ENCODE measurements at places on chromosomes 3 and 15.

- DNase-seq, result no peak
Measured at GRCh38 chr15:67884514-67885174, 44.8 kb upstream of the RNU6-1 start.

DNA sequence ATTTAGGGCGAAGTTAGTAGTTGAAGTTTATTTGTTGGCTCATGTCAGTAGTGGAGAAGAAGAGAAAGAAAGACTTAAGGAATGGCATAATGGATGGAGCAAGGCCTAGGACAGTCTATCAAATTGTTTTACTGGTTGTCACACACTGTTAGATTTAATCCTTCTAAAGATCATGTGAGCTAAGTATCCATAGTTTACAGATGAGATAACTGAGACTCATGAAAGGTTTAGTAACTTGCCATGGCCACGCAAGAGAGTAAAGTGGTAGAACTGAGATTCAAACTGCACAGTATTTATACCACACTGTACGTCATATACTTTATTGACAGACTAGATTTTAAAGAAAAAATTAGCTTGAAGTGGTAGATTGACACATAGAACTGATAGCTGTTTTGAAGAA, 11.4 kb downstream of the SPRED1 start:
- DNase-seq, result no peak

DNA sequence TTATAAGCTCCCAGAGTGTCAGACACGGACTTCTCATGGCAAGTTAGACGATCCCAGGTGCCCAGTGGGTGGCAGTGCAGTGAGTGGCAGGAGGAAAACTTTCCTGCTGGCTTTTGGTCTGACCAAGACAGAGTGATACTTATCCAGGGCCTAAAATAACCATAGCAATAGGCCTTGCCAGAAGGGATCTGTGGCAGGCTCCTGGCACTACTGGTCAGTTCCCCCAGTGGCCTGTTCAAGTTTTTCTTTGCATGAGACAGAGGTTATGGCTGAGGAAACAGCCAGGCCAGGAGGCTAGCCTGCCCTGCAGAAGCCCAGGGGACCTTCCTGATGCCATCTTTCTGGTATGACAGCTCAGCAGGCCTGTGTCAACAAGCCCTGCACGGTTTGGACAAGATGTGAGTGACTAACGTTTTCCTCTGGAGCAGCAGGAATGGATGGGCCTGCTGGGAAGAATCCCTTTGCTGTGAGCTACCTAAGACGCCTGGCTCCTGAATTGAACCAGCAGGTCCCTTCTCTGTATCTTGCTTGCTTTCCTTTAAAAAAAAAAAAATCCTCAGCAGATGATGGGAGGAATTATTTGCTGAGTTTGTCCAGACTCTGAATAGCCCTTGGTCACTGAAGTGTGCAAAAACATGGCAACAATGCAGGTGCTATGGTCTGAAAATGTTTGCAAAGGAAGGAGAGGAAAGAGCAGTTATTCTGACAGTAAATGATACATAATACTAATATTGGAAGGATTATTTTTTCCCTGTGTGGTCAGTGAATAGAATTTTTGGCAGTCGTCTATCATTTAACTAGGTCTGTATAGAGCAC, 18.0 kb downstream of the SCG5 start:
- DNase-seq, result no peak

DNA sequence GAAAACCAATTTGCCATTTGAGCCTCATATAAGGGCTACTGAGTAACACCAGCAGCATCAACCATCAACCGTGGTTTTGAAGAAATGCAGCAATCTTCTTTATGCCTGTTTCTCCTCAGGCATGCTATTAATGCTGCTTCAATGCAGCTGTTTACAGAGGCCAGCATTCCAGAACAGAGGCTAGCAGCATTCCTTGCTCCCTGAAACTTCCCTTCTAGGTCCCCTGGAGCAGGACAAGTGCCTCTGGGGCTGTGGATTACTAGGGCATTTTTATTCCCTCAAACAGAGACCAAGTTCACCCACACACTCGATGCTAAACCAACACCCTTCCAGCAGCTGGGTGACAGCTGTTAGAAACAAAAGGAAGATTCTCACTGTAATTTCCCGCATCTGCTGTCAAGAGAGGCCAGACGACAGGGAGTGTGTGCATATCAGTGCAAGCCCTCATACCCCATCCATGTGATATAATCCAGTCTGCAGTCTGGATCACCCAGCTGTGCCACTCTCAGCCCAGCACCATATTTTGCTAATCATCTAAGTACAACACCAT, 57.5 kb downstream of the HOMER2 start:
- DNase-seq, result no peak

GRCh38 chr3:9153904-9154619, 95.4 kb downstream of the SRGAP3 start:
- DNase-seq, result no peak

DNA sequence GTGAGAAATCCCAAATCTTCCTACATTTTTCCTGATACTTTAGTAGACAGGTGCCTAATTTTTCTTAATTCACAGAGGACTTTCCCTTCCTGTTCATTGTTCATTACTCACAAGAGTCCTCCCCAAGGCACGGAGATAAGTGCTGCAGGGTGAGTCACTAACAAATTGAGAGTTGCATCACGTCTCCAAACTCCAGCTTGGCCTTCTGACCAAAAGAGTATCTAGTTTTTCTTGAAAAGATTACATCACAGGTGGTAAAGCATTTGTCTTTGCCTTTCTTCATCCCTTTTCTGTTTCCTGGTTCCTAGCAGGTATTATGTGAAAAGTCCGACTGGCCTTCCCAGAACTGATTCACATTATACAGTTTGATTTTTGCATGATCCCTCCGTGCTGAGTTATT, 24.9 kb upstream of the RASGRP1 start:
- DNase-seq, result no peak

DNA sequence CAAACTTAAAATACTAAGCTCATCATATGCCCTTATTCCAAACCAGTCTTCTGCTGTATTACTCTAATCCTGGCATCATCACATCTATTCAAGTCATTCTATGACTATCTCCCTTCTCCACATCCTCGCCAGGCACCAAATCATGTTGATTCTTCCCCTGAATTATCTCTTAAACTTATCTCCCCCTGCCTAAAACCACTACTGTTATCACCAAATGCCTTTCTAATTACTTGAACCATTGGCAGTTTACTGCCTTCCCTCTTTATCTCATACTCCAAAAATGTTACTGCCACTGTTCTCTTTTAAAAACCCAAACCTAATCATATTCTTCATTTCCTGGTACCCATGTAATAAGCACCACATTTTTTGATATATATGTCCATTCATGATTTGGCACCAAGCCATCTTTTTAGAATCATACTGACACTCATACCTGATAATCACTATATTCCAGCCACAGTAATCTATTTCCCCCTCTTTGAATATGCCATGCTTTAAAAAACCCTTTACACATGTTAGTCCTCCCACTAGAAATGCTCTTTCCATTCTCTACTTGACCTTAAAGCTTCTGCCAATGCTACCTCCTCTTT, 126.8 kb downstream of the PEAK1 start:
- DNase-seq, result no peak

- DNase-seq, result no peak
Measured at GRCh38 chr15:76312540-76313174, 1.4 kb upstream of the ETFA start.

GRCh38 chr3:97613139-97613538, 151.4 kb upstream of the ARL6 start:
- no peak for DNase-seq

GRCh38 chr3:149089395-149089794, 3.1 kb upstream of the HLTF start:
- DNase-seq, result no peak

DNA sequence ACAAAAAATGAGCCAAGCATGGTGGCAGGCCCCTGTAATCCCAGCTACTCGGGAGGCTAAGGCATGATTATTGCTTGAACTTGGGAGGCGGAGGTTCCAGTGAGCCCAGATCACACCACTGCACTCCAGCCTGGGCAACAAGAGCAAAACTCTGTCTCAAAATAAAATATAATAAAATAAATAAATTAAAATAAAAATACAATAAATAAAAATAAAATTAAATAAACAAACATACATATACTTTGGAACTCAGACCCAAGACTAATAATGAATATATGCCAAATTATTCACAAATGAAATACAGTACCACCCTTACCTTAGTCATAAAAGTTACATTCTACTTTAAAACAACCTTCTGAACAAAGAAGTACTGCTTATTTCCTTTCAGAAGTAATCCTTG, 81.8 kb downstream of the SCAPER start:
- DNase-seq, result no peak

DNA sequence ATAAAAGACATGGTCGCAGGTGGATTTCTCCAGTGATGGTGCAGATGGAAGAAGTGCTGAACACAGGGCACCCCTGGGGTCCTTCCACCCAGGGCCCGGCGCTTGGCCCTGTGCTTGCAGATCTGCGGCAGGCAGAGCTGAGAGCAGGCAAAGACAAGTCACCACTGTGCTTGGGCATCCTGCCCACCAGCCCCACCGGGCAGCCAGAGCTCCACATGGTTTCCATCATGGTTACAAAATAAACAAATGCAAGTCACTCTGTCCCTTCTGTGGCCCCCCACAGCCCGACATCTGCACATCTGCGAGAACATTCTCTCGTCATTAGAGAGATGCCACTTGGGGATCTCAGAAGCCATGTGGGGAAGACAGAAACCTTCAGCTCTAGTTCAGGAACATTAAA, 37.6 kb upstream of the SFMBT1 start:
- DNase-seq, result no peak

DNA sequence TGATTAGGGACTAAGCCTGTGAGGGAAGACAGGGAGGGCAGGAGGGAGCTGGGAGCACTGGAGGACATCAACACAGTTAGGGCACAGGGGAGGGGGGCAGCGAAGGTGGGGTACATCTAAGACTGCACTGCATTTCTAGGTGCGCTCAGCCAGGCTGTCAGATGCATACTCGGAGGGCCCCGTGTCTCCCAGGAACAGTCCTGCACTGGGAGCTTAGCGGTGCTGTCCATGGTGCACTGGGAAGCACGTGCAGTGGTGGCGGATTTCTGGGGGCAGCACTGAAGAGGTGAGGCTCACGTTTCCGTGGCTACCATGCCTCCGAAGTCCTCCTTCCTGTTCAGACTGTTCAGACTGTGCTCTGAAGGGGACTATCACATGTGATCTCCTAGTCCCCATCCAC, 54.4 kb downstream of the ROPN1B start:
- DNase-seq, result no peak

DNA sequence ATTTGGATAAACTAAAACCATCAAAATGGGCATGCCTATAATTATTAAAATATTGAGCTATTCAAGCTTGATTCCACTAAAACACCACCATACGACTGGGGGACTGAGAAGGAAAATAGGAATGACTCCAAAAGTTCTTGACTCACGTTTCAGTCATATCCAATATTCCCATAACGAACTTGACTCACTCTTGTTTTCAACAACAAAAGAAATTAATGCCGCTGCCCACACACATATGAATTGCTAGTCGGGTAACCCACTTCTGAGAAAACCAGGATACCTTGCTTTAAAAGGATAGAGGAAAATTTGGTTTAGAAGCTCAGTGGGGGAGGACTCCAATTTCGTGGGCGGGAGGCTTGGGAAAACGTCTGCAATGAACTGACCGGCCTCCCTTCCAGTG, 5.2 kb downstream of the HTR3C start:
- DNase-seq, result no peak

Data from SK-N-MC (cell line).